ENCODE measurements at places on chromosomes 12 and 14. TPM values are rescaled to one million over a fixed set of nuclear protein-coding genes. Genes with fewer than 3 reads are reported as not detected.

- DNase-seq, result peak; percentile 48
These were observed 124.5 kb downstream of the CALM1 start for GRCh38 chr14:90521084-90521929.

GRCh38 chr12:57952766-57953165 lies 11.4 kb downstream of the ATP23 start:
- no peak for DNase-seq

DNA sequence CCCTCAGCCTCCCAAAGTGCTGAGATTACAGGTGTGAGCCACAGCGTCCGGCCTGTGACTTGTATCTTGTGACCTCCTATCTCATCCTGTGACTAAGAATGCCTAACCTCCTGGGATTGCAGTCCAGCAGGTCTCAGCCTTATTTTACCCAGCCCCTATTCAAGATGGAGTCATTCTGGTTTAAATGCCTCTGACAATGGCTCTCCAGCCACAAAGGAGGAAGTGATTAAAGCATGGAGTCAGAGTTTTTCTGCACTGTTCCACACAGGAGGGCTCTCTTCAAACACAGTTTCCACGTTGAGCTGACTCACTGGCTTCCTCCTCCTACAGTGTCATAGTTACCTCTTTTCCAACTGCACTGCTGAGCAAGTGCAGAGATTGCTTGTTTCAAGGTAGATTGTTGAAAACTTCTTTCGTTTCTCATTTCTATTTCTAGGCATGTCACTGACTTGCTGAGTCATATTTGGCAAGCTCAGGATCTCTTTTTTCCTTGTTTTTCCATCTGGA lies 383.8 kb downstream of the PCNX1 start:
- peak; percentile 23 for DNase-seq

SNX6 gene
- polyA plus RNA-seq, result 98.2 TPM
